EH (cell line): ENCODE measurements at places on chromosomes 3 and 15.

DNA sequence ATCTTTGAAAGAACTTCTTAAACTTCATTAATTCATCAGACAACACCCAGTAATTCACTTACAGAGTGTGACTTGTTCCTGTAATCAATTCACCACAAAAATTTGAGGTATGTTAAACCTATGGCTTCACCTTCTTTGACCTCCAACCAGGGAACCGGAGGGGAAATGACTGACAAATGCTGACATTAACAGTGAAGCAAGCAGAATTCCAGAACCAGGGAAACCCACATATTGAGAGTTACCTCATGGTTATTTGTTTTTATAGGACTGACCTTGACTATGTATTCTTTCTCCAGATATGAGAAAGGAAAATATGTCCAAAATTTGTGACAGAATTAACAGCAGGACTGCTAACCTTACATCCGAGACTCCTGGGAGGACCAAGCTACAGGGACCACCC lies 2.7 kb downstream of the P3H2 start:
- DNase-seq, result peak; percentile 47

GRCh38 chr3:9746330-9746729 lies 3.4 kb upstream of the OGG1 start:
- DNase-seq, result peak; percentile 84

DNA sequence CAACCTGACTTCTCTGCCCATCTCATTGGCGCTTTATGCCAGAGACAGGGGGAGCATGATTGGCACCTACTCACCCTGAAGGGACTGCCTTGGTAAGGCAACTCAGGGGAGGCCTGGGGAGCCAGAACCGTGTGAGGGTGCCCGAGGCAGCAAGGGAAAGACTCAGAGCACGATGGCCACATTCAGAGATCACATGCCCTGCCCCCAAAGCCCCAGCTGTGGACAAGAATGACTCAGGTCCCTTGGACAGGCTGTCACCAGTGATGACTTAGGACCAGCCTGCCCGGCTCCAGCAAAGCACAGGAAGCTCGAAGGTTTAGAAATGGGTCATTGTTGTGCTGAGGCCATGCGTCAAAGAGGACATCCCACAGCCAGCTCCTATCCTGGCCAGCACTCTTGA lies 49.1 kb upstream of the LIMD1 start:
- DNase-seq, result peak; percentile 73

DNA sequence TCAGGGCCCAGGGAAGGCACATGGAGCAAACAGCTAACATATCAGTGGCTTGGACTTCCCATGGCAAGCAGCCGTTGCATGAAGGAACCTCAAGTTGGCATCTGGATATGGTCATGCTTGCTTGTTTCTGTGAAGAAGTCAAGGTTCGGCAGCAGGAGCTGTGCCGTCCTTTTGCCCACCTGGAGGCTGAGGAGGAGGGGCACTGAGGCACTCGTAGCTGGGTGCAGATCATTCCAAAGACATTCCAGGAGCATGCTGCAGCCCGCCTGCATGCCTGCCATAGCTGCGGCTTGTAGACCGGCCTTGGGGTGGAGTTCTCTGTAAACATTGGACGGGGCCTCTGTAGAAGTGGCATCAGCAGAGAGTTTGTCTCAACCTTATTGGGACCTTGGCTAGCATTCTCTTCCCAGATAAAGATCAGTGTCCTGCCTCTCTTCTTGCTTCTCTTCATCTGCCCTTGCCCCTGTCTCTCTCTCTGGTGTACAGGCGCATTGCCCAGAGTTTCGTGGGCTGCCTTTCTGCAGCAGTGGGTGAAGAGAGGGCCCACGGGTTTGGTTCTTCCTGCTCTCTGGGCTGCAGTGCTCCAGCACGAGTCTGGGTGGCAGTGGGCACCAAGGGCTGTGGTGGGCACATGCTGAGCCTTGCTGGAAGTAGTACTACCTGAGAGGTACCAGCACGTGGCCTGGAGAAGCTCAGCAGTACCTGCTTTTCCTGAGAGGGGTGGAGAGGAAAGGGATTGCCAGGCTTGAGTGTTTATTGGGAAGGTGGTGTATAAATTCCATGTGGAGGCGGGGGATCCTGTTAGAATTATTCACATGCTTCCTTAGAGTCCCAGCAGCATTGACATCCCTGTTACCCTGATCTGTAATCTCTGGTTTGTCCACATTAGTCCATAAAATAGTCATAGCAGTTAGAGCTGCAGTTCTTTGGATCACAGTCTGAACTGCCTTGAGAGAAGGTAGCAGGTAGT lies 49.4 kb downstream of the CHCHD6 start:
- peak; percentile 93 for DNase-seq

DNA sequence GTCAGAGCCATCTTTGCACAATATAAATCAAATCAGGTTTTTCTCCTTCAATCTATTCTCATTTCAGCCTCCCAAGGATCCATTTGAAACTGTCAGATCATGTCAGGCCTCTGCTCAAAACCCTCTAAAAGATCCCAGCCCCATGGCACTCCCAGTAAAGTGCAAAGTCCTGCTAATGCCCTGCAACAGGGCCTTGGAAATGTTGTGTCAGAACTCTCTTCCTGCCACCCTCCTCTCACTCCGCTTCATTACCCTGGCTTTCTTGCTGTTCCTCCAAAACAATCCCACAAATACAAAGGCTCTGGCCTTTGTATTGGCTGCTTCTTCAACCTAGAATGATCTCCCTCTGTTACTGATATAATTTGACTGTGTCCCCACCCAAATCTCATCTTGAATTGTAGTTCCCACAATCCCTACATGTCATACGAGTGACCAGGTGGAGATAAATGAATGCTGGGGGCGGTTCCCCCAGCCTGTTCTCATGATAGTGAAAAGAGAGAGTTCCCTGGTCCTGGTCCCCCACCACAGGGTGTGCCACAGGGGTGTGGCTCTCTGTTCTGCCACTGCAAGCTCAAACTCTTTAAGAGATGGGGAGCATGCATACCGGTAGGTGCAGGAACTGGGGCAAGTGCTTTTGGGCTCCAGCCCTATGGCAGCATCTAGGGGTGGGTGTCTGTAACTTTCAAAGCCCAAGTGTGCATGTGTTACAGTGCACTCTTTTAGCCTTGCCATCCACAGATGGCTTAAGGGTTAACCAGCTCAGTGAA lies 22.9 kb upstream of the TRA2B start:
- DNase-seq, result no peak

DNA sequence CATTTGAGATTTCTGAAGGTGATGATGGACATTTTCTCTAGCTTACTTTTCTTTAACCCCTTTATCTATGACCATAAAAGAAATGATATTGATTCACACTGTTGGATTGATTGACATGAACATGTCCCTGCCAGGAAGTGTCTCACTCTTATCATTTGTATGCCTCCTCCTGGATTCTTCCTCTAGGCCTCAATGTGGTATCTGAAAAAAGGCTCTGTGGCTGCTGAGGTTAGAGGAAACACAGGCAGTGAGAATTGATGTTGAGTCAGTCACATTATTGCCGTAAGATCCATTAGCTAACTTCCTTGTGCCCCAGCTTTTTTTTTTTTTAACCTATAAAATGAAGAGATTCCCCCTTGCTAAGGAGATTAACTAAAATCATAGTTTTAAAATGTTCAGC lies 8.0 kb upstream of the THRB start:
- DNase-seq, result no peak

DNA sequence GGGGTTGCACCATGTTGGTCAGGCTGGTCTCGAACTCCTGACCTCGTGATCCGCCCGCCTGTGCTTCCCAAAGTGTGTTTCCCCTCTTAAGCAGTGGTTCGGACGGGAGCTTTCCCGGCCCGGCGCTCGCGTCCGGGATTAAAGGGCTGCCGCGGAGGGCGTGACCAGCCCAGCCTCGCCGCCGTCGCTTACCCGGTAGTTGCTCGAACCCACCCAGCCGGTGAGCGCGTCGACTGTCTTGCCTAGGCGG lies 513 bp downstream of the CLASP2 start:
- DNase-seq, result peak; percentile 70

DNA sequence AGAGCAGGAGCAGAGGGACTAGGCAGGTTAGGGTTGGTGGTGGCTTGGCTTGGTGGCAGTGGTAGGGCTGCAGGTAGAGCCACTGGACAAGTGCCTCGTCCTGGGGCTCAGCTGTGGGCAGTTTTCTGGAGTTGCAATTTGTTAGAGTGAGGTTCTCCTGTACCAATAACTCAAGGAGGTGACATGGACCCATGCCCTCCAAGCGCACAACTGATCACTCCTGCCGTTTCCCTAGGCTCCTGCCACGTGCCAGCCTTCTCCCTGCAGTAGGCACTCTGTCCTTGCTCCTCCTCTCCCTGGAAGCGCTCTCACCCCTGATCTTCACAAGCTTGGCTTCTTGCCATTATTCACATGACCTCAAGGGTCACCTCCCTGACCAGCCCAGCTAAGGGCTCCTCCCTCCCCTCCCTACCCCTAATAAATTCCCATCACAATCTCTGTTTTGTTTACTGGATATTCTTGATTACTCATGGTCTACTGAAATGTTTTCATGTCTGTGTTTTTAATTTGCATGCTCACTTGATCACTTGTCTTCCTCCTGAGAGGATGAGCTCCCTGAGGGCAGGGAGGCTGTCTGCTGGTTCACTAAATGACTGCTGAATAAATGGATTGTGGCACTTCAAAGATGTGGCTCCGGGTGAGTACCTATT lies 3.3 kb downstream of the WNT7A start:
- DNase-seq, result no peak

DNA sequence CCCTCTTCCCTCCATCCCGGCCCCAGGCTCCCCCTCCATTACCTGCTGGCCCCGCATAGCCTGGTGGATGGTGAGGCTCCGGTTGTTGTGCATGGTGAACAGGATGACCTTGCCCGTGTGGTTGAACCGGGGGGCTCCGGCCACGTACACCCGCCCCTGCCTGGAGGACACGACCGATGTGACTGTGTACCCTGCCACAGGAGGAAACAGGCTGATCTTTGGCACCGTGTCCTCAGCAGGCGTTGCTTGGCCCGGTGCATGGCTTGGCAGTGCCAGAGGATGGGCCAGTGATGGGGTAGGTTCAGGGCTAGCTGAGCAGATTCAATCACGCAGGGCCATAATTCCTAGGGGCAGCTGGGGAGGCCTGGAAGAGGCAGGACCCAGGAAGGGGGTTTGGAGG lies 58.1 kb downstream of the FEM1B start:
- DNase-seq, result no peak

DNA sequence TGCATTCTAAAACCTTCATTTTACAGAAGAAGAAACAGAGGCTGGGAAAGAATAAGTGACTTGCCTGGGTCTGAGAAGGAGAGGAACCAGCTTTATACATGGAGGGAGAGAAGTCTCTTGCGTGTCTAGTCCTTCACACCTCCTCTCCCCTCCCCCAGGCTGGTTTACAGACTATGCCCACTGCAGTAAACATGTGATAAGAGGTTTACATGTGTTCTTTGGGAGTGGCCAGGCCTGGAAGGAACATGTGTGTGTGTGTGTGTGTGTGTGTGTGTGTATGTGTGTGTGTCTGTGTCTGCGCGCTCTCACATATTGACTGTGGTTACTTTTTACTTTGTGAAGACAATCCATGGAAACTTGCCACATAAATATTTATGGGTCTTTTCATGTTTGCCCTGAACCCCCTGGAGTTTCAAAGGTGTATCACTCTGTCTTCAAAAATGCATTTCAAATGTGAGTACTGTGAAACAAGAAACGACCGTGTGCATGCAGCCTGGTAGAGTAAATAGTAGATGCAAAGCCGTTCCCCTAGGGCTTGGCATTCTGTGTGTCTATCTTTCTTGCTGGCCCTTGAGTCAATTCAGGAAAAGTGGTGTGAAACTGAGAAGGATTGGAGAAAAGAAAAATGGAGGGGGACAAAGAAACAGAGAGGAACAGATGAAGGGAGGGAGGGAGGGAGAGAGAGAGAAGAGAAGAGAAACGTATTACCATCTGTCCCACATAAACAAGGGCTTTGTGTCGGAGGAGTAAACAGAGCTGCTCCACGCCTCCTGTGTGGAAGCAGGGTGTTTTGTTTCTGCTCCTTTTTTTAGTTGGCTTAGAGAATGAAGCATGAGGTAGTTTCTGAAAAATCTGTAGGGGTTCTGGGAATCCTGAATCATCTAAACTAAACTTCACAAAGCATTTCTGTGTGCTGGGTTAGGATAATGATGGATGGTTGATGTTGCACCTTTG lies 51.7 kb downstream of the CLDN11 start:
- DNase-seq, result peak; percentile 60

DNA sequence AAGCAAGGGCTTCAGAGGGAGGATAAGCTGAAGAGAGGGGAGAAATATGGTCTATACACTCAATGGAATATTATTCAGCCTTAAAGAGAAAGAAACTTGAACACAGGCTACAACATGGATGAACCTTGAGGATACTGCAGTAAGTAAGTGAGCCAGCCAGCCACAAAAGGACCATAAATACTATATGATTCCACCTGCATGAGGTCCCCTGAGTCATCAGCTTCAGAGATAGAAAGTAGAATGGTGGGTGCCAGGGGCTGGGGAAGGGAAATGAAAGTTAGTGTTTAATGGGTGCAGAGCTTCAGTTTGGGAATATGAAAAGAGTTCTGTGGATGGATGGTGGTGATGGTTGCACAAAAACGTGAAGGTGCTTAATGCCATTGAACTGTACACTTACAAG lies 68.4 kb upstream of the SEC13 start:
- DNase-seq, result no peak

DNA sequence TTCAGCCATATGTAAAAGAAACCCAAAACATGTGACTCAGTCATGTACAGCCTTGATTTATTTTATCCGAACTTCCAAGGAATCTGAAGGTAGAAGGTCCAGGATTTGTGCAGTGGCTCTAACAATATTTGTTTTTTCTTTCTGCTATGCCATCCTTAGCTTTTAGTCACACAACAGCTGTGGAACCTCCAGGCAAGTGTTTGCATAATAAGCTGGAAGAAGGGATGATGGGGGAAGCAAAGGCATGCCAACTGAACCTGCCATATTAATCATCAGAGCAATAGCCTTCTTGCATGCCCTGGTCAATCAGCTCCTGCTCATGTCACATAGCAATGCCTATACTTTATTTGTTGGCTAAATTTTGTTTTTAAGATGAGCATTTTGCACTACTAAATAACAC lies 444.7 kb upstream of the ARPP21 start:
- DNase-seq, result no peak

GRCh38 chr3:24237971-24238706 lies 256.5 kb downstream of the THRB start:
- peak; percentile 94 for DNase-seq

DNA sequence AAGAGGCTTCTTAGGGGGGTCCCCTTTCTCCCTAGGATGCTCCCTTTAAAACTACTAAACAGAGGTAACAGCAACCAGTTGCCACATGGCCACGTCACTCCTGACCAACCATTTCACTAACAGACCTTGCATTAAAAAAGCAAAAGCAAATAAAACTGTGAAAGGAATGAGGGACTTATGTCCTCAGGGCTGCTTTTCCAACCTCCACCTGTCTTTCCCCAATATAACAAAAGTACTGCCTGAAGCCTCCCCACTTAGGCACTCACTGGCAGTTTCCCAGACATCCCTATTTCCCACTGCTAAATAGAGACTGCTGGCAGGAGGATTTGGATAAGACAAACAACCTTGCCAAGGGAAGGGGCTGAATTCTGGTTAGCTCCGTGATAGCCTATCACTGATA lies 130.3 kb downstream of the ATP8B4 start:
- no peak for DNase-seq

GRCh38 chr15:39167164-39168058 lies 413.5 kb upstream of the THBS1 start:
- DNase-seq, result no peak
